ENCODE measurements at places on chromosomes 5 and 9.

DNA sequence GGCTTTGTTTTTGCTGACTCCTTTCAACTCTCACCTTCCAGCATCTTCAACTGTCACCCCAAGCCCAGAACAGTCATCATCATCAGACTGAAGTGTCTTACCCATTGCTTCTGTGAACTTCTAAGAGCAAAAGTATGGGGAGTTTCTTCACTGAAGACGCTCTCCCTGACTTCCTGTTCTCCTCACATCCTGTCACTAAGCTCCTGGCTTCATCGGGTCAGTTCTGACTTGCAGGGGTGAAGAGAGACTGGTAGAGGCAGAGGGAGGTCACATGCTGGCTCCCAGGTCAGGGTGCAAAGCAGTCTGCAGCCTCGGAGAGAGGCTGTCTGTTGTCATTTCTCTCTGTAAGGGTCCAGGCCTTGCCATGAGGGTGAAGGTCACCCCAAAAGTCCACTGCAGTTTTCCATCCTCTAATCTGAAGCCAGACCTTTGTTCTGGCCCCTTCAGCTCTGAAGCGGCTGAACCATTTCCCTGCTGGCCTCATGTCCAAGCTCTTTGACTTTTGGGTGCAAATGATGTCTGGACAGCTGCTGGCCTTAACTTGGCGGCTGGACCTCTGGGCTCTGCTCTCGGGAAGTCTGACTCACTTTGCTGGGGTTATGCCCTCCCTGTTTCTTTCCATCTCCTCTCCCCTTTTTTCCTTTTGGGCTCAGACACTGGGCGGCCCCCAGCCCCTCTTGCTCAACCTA, 305.0 kb downstream of the RAB3C start:
- DNase-seq, result no peak

DNA sequence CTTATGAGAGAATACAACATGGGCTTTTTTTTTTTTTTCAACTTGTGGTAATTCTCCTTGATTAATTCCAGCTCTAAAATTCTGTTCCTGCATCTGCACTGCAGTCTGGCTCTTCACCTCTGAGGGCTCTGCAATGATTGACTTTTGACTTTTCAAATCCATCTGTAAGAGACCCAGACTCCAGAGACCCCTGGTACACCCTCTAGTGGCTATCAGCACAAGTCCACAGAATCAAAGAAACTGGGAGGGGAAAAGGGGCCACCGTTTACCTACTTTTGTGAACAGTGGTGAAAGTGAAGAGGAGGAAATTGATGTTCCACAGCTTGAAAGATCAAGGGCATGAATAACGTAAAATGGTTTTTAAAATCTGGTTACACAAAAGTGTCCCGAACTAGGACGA, 151.6 kb downstream of the SLIT3 start:
- DNase-seq, result no peak

DNA sequence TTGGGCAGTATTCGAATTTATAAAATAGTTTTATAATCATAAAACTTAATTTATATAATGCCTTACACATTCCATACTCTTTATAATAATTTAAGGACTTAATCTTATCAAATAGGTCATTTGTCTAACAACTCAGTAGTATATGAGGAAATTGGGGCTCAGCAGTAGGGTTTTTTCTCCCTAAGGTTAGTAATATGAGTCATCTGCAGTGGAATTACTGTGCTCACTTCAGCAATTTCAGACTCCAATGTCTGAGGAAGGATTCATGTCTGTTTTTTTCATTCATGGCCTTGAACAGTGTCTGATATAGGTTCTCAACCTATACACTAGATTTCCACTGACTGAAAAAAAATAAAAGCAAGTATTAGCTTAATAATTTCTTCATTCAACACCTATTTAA, 7.4 kb downstream of the DMRTA1 start:
- no peak for DNase-seq

DNA sequence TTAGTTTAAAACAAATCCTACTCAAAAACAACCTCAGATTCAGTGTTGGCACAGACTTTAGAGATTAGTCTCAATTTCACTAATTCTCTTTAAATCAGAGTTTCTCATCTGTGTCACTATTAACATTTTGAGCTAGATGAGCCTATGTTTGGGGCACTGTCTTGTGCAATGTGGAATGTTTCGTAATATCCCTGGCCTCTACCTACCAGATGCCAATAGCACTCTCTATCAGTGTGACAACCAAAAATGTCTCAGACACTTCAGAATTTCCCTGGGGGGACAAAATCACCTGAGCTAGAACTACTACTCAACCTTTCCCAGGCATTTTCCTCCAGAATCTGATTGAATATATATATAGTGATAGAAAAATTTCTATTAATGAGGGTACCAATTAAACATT, 465.2 kb upstream of the RGMB start:
- no peak for DNase-seq

DNA sequence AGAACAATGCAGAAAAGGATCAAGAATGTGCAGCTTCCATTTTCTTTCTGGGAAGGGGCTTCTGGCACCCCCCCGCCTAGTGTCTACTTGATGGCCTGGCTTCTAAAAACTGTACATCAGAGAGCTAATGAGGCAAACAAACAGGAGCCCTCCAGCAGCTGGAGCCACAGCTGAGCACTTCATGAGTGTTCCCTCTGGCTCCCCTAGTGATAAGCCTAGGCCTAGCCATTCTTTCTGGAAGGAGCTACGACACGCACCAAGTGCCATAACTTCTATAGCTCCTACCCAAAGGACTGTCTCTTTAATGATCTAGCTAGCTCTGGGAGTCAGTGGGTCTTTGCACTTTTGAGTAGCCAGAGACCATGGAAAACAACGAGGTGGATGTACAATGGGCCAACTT, 66.1 kb downstream of the DNAH5 start:
- no peak for DNase-seq

- no peak for DNase-seq
Measured at GRCh38 chr9:134666831-134667230, 25.2 kb downstream of the COL5A1 start.

- no peak for DNase-seq
Measured at GRCh38 chr5:131794586-131794985, 2.2 kb downstream of the FNIP1 start.

GRCh38 chr9:87884578-87885459, 2.1 kb downstream of the SPATA31E1 start:
- peak; percentile 39 for DNase-seq

- no peak for DNase-seq
Measured at GRCh38 chr9:94655739-94656138, 16.4 kb upstream of the FBP1 start.

GRCh38 chr5:17315710-17316221, 98.3 kb downstream of the BASP1 start:
- DNase-seq, result no peak

DNA sequence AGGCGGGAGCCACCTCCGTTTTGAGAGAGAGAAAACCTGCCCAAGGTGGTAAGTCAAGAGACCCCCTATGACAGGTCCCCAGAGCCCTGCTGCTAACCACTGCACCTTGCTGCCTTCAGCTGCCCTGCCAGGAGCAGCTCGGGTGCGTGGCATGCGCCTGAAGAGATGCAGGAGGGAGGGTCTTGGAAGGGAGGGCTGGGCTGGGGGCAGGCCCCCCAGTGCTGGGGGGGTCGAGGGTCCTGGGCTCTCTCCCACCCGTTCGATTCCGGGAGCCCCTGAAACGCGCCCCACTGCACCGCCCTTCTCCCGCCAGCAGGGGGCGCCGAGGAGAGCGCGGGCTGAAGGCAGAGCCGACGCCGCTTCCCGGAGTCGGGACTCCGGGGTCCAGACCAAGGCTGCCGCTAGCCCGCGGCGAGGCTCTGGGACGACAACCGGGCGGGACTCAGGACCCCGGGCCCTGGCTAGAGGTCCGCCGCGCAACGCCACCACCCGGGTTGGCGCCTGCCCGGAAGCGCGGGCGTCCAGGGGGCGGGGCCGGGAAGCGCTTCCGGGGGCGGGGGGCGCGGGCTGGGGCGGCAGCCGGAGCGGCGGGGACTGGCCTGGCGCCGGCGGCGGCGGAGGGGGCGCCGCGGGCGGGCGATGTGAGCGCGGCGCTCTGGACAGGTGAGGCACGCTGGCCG, at the start of gene ZBTB34:
ZBTB34 (plus strand) TSS at position 563 of the 680 bp plus-strand sequence. CDS start 18,761 bp downstream, outside the sequence.
- DNase-seq, result peak; percentile 81

GRCh38 chr9:1207686-1208085, 157.5 kb downstream of the DMRT2 start:
- DNase-seq, result no peak

- DNase-seq, result no peak
Measured at GRCh38 chr9:257957-258356, 43.3 kb downstream of the DOCK8 start.

GRCh38 chr9:92392690-92393089, 11.7 kb downstream of the OGN start:
- DNase-seq, result no peak

DNA sequence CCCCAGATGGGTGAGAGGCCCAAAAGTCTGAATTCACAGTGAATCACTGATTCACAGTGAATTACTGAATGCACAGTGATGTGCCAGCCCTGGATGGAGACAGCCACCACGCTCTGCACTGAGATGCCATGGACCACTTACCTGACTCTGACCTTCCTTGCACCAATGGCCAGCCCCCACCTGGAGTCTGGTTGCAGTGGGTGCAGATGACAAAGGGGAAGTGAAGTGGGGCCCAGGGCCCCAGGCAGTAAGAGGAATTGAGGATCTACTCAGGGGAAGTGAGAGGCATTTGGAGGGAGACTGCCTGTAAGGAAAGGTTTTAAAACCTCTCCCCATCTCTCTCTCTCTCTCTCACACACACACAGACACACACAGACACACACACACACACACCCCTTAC, 412.1 kb downstream of the CYLC2 start:
- DNase-seq, result no peak

DNA sequence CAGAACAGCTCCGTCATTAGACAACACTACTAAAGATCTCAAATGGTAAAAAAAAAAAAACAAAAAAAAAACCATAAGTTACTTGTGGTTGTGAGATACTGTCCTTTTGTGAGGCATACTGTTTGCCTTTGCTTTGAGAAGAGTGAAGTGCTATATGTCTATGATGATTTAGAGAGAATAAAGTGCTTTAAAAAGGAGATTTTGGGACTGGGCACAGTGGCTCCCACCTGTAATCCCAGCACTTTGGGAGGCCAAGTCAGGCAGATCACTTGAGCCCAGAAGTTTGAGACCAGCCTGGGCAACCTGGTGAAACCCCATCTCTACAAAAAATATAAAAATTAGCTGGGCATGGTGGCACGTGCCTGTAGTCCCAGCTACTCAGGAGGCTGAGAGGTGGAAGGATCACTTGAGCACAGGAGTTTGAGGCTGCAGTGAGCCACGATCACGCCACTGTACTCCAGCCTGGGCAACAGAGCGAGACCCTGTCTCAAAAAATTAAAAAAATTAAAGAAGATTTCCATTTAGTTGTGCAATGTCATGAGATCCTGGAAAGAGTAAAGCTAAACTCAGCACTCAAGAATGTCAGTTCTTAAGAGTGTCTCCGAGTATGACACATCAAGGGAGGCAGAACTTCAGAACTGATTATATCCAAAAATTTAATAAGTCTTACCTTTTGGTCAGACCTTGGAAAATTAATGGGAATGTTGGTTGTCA, 87.3 kb downstream of the PRDM6 start:
- DNase-seq, result no peak

- no peak for DNase-seq
Measured at GRCh38 chr5:94751460-94751859, 133.0 kb downstream of the SLF1 start.

DNA sequence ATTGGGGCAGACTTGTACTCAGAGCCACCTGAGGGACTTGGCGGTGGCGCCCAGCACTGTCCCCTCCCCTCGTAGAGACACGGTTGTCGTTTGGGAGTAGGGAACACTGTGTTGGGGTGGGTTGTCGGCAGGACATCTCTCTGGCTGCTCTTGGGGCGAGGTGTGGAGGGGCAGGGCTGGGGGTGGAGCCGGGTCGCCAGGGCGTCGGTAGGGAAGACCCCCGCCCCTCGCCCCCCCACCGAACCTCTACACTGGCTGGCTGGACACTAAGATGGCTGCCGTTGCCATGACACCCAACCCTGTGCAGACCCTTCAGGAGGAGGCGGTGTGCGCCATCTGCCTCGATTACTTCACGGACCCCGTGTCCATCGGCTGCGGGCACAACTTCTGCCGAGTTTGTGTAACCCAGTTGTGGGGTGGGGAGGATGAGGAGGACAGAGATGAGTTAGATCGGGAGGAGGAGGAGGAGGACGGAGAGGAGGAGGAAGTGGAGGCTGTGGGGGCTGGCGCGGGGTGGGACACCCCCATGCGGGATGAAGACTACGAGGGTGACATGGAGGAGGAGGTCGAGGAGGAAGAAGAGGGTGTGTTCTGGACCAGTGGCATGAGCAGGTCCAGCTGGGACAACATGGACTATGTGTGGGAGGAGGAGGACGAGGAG, 778 bp downstream of the TRIM41 start:
- no peak for DNase-seq

GRCh38 chr9:125548141-125548540, 158.9 kb downstream of the MAPKAP1 start:
- no peak for DNase-seq

GRCh38 chr9:12652973-12653372, 40.2 kb upstream of the TYRP1 start:
- no peak for DNase-seq

- DNase-seq, result peak; percentile 7
Measured at GRCh38 chr5:78562001-78562400, 86.6 kb downstream of the LHFPL2 start.

DNA sequence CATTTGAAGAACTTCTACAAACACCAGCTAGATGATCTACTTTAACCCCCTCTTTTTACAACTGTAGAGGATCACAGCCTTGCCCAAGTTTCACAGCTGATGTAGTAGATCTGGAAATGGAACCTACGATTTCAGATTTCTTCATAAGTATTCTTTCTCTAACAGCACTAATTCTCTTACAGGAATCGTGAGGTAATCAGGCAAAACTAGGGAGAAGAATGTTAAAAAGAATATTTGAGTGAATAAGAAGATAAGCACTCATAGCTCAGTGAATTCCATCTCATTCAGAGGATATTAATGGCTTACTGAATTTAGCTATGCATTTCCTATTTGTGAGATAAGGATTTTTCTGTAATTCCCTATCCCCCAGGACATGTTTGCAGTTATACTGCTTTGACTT, 42.1 kb downstream of the NADK2 start:
- no peak for DNase-seq

DNA sequence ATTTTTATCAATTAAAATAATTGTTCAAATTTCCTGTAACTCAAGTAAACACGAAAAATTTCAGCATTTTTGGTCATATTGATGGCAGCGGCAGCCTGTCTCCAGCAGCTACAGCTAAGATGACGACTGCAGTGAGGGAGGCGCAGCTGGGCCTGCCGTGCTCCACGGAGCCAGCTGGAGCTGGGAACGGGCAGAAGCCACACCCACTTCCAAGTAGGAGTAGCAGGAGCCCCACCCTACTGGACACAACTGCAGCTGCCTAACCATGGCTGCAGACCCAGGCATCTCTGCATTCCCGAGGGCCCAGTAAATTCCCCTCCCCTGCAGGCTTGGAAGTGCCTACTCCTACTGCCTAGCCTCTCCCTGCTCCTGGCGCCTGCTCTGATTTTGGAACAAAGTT, 2031.7 kb downstream of the EFNA5 start:
- DNase-seq, result peak; percentile 75

- DNase-seq, result no peak
Measured at GRCh38 chr5:145777445-145778063, 57.6 kb downstream of the PRELID2 start.

- no peak for DNase-seq
Measured at GRCh38 chr5:24065779-24066178, 558.4 kb downstream of the PRDM9 start.

GRCh38 chr5:53426512-53426830, 54.0 kb upstream of the FST start:
- DNase-seq, result no peak
